ENCODE measurements at places on chromosomes 12 and 14. TPM values are rescaled to one million over a fixed set of nuclear protein-coding genes. Genes with fewer than 3 reads are reported as not detected.

Gene CDK2
- total RNA-seq: 51.4 TPM

Gene IQSEC3
- under 0.01 TPM for total RNA-seq

Gene RIN3
- total RNA-seq: 7.3 TPM

Gene ACOT6
- total RNA-seq: under 0.01 TPM

Gene PLA2G1B
- not detected for total RNA-seq
